ENCODE measurements at places on chromosomes 13 and 19.

GRCh38 chr13:75946536-75947284 lies 310.6 kb downstream of the LMO7 start:
- DNase-seq, result no peak

DNA sequence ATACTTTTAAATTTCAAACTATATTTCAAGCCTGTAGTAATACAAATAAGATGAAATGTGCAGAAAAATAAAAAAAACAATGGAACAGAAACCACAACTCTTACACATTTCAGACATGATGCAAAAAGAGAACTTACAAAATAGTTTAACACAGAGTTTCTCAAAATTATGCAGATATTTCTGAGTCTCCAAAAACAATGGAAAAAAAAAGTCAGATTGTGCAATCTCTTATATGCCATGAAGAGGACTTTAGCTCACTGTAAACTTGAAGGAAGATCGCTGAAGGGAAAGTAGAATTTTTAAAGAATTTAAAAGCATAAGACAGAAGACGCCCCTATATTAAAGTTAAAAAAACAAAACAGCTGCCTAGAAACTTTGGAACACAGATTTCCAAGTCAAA lies 20.4 kb downstream of the ZNF708 start:
- DNase-seq, result no peak

DNA sequence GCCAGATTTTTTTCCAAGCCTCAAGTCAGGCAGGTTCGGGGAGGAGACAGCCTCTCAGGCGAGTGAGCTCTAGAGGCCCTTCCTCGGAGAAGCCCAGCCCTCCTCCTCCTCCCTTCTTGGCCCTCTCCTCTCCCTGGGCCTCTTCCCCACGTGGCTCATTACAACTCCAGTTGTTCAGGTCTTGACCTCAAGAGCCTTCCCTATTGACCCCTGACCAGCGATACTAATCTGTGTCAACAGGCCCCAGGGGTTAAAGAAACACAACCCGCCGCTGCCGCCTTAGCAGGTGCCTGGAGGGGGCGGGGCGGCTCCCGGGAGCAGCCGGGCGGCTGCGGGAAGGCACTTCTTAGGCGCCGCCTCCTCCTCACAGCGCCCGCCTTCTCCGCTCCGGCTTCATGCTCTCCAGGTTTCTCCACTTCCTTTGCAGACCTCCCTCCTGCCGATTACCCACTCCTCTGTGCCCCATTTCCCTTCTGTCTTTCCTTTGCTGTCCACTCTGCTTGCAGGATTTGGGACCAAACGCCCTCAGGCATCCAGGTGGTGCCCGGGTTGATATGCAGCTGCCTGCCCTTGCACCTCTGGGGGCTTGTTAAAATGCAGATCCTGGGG lies 51.0 kb downstream of the LYL1 start:
- peak; percentile 68 for DNase-seq

DNA sequence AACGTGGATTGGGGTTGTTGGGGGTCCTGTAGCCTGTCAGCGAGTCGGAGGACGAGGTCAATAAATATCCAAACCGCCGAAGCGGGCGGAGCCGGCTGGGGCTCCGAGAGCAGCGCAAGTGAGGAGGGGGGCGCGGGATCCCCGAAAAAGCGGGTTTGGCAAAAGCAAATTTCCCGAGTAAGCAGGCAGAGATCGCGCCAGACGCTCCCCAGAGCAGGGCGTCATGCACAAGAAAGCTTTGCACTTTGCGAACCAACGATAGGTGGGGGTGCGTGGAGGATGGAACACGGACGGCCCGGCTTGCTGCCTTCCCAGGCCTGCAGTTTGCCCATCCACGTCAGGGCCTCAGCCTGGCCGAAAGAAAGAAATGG lies 754 bp upstream of the SIX5 start:
- no peak for DNase-seq

- no peak for DNase-seq
Measured at GRCh38 chr19:15631817-15632216, 8.9 kb upstream of the CYP4F3 start.

DNA sequence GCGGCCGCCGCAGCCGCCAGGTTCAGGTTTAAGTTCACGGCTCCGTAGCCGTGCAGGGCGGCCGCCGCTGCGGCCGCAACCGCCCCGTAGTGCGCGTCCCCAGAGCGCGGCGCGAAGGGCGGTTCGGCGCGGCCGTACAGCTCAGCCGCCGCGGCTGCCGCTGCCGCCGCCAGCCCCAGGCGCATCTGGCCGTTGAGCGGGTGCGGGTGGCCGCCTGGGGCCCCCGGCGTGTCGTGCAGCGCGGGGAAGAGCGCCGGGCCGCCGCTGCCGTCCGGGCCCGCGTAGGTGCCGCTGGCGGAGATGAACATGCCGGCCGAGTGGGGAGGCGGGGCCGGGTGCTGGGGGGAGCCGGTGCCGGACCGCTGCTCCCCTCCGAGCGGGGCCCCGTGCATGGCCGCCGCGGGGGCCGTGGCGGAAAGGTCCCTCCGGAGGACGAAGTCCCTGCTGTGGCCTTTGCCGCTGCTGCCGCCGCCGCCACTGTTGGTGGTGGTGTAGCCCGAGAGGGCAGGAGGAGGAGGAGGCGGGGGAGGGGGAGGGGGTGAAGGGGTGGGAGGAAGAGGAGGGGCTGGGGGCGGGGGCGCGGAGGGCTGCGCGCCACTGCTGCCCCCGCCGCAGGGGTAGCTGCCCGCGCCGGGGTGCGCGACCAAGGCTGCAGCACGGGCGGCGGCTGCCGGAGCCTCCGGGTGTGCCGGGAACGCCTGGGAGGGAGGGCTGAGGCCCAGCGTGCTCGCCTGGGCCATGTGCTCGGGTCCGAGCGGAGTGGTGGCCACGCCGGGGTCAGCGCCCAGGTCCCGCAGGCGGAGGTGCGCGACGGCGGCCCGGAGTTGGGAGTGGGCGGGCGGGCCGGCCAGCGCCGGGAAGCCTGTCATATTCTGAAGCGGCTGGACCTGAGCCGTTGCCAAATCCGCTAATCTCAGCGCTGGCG lies 654 bp downstream of the ZIC5 start:
- DNase-seq, result no peak

All from kidney glomerular epithelial cell (primary cell).